RPMI7951 (cell line): ENCODE measurements at places on chromosomes 5 and 9. TPM values are rescaled to one million over a fixed set of nuclear protein-coding genes. Genes with fewer than 3 reads are reported as not detected.

- no peak for DNase-seq
Observed at GRCh38 chr5:152864991-152865390, 459.9 kb upstream of the NMUR2 start.

DNA sequence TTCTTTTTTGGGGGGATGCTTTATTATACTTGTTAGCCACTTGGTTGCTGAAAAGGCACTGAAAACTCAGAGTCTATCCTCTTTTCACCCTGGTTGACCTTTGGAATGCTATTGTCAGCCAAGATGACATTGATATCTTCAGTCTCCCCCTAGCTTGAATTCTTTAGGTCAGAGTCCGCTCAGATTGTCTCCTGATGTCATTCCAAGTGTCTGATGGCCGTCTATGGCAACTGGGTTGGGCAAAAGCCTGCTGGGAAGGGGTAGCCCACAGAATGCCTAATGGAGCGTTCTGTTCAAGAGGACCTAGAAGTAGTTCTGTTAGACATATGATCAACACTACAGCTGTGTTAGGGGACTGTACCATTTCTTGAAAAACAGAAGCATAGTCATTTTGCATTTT, 9.7 kb upstream of the MEF2C start:
- no peak for DNase-seq

- no peak for DNase-seq
Observed at GRCh38 chr9:97682242-97682641, 14.9 kb downstream of the XPA start.

DNA sequence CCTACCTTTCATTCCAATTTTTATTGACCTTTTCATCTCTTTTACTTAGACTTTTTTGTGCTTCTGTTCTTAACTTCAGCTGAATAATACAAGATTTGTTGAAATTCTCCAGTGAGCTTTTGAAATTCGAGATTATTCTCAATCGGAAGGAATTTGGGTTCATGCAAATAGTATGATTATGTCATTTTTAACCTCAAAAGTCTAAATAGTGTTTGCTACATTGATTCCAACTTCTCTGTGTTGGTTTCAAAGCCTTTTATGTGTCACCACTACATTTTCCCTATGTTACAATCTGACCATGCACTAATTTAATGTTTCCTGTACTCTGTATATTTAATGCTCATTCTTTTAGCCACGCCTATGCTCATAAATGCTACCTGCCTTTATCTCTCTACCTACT, 44.1 kb downstream of the VPS13A start:
- DNase-seq, result no peak

GRCh38 chr5:36270175-36270574, 28.4 kb upstream of the NADK2 start:
- DNase-seq, result no peak

GRCh38 chr9:95193067-95193466, 124.4 kb downstream of the FANCC start:
- no peak for DNase-seq

DNA sequence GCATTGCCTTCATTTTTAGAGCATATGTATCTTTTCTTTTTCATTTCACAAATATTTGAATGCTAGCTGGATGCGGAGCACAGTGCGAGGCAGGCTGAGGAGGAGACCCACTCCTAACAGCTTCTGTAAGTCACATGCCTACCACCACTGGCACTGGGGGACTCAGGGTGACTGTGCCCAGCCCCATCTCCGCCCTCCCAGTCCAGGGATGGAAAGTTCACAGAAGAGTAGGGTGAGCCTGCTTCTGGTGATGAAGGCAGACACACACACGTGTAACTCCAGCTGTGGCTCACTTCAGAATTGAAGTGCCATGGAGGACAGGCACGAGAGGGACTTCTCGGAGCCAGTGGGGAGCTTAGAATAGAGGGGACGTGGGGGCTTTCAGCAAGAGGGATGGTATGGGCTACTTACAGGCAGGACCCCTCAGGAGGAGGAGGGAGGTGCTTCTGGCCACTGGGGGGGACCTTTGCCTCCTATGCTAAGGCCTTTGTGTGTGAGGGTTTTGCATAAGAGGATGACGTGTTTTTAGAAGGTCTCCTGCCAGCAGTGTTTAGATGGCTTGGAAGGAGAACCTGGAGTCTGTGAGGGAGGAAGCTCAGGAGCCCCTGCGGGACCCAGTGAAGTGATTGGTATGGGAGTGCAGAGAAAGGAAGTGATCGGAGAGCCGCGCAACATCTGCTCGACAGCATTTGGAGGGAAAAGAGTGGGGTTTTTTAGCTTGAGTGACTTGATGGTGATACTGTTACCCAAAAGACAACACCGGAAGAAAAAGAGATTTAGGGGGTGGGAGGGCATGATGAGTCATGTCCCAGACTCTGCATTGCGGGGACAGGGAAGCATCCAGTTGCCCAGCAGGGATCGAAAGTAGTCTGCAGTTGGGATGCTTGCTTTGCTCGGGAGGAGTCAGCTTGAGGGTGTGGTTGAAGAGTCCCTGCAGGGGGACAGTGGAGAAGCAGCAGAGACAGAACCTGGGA, 163.5 kb upstream of the OTULINL start:
- DNase-seq, result peak; percentile 45

DNA sequence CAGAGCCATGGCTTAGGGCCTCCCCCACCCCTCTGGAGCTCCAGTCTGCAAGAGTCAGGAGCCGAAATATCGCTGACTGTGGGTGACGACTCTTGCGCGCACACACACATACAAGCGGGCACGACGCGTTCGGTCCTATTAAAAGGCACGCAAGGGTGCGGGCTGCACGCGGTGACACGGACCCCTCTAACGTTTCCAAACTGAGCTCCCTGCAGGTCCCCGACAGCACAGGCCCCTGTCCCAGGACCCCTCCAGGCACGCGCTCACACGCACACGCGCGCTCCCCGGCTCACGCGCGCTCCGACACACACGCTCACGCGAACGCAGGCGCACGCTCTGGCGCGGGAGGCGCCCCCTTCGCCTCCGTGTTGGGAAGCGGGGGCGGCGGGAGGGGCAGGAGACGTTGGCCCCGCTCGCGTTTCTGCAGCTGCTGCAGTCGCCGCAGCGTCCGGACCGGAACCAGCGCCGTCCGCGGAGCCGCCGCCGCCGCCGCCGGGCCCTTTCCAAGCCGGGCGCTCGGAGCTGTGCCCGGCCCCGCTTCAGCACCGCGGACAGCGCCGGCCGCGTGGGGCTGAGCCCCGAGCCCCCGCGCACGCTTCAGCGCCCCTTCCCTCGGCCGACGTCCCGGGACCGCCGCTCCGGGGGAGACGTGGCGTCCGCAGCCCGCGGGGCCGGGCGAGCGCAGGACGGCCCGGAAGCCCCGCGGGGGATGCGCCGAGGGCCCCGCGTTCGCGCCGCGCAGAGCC, at the start of gene GRIN1:
Gene GRIN1, plus strand, starts transcription at position 433 of the 746 bp plus-strand sequence. CDS start 333 bp downstream, outside the sequence.
- peak; percentile 23 for DNase-seq

- DNase-seq, result no peak
Observed at GRCh38 chr9:83441390-83441789, 96.8 kb downstream of the FRMD3 start.

DNA sequence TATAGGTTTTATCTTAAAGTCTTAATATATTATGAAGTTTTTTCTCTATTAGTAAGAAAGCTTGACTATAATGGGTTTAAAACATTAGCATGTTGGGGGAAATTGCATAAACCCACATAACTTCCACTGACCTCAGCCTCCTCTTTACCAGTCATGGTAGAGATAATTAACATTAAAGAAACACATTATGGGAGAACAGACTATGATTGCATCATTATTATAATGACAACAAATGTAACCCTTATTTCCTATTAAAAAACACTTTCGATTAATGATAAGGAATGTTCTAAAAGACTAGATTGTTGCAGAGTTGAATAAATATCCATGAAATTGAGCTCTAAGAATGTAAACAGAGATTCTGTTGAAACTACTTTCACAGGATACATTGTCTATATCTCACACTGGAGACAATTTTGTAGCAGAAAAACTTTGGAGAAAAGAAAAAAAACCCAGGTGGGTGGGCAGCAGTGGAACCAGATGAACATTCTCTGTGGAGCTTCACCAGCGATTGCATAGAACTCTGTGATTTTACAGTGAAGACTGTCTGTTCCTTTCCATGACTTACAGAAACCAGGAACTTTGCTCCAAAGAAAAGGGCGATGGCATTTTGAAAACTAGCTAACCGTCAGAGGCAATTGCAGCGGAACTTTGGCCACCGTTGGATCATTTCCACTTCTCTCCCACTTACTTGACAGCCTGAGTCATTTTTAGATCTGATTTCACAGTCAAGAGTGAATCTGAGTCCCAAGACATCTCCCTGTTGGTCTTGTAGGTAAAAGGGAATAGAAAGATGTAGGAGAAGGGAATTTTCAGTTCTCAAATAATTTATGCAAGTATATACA, 21.0 kb upstream of the ERAP2 start:
- DNase-seq, result peak; percentile 83

DNA sequence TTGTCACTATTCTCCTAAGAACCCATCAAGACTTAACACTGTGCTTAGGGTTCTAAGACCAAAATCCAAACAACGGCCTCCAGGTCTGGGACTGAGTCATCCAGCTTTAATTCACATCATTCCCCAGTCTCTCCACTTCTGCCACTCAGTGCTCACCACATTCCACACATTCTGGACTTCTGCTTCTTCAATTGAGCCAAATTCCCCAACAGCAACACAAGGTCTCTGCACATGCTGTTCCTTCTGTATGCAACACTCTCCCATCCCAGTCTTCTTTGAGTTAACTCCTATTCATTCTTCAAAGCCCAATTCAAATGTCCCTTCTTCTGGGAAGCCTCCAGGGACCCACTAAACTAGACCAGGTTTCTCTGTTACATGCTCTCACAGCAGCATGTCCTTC, 97.8 kb downstream of the GPR21 start:
- DNase-seq, result peak; percentile 47

- peak; percentile 41 for DNase-seq
Observed at GRCh38 chr9:82273121-82273520, 284.5 kb downstream of the SPATA31D1 start.

GRCh38 chr5:75067434-75067833, 15.1 kb upstream of the GCNT4 start:
- DNase-seq, result no peak

DNA sequence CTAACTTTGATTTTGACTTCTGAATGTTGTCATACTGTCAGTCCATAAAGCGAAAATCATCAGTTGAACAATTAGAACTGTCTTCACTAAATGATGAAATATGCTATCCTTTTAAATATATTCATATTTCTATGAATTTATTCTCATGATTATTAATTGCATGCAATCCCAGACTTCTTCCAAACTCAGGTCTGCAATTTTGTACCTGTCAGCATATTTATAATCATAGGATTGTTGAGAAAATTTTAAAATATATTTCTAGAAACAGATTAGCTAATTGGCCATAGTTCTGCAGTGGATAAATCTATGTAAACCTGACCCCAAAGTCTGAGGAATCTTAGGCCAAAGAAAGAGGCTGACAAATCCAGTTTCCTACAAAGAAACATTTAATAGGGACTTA, 347.5 kb downstream of the SLCO4C1 start:
- DNase-seq, result no peak

GHR gene
- total RNA-seq, result under 0.01 and 0.20 TPM in 2 replicates

PCDHGC5 gene
- 1.1 and 1.2 TPM in 2 replicates for total RNA-seq
